ENCODE measurements at places on chromosomes 6 and 20.

DNA sequence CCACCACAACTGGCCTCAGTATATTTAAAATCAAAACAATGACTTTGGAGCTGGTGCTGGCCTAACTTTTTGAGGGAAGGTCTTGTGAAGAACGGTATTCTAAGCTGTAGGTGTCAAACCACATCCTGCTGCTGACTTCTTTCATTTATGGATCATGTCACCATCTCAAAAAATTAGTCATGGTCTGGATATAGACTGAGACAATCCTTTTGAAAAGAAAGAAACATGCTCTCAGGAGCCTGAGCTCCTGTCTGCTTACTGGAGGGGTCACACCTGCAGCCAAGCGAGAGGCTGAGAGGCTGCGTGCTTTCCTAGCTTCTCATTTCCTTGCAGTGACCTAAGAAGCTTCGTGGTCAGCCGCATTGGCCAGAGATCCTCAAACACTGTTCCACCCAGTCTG lies 55.2 kb downstream of the TIAM2 start:
- DNase-seq: peak; percentile 8

- DNase-seq: no peak
Observed at GRCh38 chr6:854406-855118, 161.6 kb upstream of the EXOC2 start.

GRCh38 chr6:46080111-46080510 lies 49.7 kb upstream of the ENPP4 start:
- DNase-seq: no peak

DNA sequence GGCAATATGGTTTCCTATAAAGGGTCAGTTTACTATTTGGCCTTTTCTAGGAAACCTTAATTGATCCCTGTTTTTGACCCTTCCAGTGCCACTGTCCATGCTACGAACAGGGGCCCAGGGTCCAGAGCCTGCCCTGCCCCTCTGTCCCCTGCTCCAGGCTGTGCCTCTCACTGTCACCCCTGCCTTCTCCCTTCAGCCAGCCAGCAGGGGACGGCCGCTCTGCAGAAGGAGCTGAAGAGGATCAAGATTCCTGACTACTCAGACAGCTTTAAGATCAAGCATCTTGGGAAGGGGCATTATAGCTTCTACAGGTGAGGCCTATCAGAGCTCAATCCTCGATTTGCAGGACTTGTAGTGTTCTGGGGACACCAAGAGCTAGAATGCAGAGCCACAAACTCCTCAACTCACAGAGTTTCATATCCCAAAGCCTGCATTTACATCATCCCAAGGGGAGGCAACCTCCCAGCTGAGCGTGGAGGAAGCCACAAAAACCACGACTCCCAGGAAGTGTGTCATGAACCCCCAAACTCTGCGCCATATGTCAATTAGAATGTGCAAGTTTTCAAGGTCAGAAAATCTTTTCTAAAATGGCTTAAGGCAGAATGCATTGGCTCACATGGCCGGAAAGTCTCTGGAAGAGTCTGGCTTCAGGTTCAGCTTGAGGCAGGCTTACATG lies 3.6 kb downstream of the BPI start:
- no peak for DNase-seq

- no peak for DNase-seq
Observed at GRCh38 chr20:32574296-32575226, 10.6 kb downstream of the NOL4L start.

GRCh38 chr20:51005214-51005613 lies 17.7 kb downstream of the KCNG1 start:
- DNase-seq: no peak

DNA sequence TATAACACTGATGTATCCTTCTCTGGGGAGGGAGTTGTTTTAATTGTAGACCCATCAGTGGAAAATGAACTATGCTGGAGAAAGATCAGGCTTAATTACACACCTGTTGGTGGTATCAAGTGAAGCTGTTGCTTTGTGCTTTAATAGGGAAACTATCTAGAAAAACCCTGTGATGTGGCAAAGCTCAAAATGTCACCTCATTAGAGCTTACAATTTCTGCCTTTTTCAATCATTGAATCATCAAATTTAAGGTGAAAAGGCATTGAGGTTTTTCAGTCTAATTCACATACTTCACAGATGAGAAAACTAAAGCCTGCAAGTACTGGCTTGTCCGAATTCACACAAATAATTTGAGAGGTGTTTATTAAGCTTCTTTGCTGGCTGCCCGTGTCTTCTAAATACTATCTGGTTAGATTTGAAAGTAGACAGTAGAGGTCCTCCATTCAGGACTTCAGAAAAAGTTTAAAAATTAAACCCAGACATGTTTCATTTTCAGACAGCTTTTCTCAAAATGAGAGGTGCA lies 143.3 kb upstream of the MAP3K7 start:
- DNase-seq: no peak

DNA sequence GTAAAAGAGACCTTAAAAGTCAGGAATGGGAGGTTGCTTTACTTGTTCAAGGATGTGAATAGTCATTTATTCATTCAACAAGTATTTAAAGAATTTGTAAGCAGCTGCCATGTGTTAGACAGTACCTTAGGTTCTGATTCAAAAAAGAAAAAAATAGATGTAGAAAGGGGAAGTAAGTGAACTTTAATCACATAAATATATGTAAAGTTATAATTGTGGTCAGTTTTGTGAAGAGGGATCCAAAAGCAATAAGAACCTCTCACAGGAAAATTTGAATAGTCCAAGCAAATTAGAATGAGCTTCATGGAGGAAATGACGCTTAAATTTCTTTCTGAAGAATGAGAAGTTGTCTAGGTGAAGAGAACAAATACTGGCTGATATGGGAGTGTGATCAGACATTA lies 596.1 kb upstream of the CITED2 start:
- no peak for DNase-seq

DNA sequence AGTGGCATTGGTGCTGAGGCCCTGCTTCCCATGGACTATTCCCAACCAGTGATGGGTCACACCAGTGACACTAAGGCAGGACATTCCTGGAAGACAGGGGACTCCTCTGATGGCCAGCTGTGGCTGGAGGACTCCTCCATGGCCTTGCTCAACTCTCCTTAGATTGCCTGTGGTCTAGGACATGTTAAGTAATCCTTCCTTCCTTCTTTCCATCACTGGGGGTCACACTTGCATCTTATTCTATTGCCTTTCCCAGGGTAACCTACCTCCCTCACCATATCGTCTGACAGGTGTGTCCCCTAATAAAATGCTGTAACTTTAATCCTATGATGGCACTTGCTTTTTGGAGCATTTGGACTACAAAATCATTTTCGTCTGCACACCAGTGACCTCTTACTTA lies 24.5 kb upstream of the HLA-A start:
- no peak for DNase-seq

GRCh38 chr6:1313767-1314503 lies 2.0 kb downstream of the FOXQ1 start:
- DNase-seq: no peak

DNA sequence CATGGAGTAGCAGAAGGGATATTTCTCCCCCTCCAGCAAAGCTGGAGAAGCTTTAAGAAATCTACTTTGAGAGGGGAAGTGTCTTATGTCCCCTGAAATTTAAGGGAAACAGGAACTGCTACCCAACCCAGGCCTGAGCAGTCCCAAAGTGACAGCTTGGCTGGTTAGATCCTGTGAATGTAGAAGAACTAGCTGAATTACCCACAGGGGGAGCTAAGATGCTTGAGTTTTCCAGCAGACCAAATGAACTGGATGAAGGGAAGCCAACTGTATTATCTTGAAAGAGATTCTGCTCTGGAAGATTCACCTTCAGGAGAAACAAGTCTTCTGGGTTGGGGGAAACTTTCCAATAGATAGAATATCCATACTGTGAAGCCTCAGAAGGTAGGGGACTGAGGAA lies 303.3 kb upstream of the MMS22L start:
- no peak for DNase-seq

GRCh38 chr6:391559-392440 lies at the start of gene IRF4:
TSS of gene IRF4 (plus strand) at chr6:391752. CDS start at chr6:393153, 1,401 bp downstream.
- peak; percentile 64 for DNase-seq

DNA sequence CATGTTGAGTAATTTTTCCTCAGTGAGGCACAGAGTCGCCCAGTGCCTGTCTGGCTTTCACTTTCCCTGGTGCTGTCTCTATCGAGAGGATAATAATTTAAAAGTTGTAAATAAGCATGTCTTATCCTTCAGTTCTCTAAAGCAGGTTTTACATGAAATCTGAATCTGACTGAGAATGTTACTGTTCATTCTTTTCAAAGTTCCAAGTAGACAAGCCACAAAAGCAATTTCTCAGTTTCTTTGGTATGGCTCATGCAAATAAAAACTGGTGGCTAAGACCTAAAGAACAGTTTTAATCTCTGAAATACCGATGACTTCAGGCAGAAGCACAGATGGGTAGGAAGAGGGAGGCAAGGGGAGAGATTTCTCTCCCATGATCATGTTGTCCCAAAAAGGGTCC lies 87.6 kb upstream of the GCM1 start:
- DNase-seq: no peak

DNA sequence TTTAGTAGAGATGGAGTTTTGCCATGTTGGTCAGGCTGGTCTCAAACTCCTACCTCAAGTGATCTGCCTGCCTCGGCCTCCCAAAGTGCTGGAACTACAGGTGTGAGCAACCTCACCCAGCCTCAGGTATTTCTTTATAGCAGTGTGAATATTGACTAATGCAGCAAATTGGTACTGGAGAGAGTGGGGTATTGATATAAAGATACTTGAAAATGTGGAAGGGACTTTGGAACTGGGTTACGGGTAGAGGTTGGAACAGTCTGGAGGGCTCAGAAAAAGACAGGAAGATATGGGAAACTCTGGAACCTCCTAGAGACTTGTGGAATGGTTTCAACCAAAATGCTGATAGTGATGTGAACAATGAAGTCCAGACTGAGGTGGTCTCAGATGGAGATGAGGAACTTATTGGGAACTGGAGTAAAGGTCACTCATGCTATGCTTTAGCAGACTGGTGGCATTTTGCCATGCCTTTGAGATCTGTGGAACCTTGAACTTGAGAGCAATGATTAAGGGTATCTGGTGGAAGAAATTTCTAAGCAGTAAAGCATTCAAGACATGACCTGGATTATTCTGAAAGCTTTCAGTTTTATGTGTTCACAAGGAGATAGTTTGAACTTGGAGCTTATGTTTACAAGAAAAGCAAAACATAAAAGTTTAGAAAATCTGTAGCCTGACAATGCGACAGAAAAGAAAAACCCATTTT lies 127.2 kb downstream of the DTNBP1 start:
- DNase-seq: no peak

DNA sequence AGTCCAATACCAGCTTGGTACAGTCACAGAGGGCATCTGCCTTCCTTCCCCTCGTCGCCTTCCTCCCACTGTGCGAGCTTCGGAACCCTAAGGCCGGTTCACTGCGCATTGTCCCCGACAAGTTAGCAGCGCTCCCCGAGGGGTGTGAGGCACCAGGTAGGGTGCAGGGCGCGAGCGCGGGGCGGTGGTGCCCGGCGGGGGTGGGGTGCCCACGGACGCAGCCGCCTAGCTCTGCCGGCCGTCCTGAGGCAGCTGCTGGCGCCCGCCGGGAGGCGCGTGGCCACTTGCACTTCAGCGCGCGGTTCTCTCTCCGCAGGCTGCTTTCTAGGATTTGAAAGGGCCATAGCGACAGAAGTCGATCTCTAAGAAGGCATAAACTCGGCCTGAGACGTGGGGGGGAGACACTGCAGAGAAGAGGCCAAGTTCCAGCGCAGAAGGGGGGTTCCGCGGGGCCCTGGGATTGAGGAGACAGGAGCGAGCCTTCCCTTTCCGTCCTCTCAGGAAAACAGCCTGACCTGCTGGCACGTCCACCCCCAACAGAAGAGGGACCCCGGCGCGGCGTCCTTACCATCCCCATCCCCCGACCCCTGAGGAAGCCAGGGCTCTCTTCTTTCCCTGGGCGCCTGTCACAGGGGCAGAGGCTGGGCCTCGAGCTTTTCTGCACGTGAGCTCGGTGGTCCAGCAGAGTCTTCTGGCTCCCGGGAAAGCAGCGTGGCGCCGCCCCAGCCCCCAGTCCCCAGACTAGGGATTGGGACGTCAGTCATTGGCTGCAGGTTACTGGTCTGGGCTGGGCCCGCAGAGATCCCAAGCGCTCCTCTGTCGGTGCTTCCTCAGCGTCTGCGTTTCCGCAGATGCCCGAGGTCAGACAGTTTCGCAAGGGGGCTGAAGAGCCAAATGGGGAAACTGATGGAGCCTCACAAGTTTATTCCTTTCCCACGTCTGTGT lies 15.6 kb upstream of the PRDM13 start:
- DNase-seq: no peak

- DNase-seq: no peak
Observed at GRCh38 chr6:26359765-26360164, 5.2 kb upstream of the BTN3A2 start.

- DNase-seq: no peak
Observed at GRCh38 chr6:142446168-142446567, 144.4 kb downstream of the ADGRG6 start.

GRCh38 chr6:121951918-121952379 lies 447.5 kb upstream of the HSF2 start:
- DNase-seq: no peak

- no peak for DNase-seq
Observed at GRCh38 chr20:39960522-39961428, 728.3 kb downstream of the MAFB start.

DNA sequence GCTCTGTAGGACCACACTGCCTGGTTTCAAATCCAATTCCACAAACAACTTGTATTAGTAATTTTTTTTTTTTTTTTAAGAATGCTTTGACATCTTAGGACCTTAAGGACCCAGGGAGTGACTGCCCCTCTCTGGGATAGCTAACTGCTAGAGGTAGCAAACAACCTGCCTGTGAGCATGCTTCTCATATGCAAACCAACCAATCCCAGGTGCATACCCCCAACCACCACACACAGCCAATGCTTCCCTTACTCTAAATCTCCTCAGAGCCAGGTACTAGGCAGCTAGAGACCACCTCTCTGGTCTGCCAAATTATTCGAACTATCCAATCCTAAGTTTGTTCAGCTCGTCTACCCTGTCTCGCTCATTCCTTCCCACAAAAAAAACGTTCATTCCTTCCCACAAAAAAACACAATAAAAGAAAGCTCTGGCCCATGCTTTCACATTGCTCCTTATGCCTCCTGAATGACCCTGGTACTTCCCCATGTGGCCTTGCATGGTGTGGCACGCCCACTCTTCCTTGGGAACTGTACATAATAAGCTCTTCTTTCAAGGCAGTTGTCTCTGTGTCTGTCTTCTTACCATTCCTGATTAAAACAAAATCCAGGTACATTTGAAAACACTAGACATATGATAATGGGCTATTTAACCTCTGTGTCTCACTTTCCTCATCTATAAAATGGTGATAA lies 6.4 kb downstream of the SERAC1 start:
- no peak for DNase-seq

DNA sequence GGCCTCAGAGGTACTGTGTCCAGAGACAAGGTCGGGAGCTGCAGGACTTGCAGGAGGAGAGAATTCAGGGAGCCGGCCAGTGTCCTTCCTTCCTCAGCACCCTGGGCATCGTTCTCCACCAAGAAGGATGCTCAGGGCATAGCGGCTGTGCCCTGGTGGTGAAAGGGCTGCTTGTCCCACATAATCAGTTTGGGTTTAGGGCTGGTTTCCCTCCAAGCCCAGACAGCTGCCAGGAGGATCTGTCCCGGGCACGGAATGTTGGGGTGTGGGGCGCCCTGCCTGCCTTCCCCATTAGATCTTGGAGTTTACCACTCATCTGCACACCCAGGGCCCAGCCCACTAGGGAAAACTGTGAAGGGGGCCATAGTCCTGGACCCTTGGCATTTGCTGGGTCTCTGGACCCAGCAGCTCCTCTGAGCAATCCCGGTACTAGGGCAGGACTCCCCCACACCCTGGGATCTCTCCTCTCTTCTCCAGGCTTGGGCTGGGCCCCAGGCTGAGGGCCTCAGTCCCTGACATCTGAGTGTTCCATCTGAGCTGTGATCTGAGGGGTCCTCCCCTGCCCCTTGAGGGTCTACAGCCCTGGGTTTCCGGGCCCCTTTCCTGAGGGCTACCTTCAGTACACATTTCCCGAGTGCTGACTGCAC lies 18.6 kb upstream of the SPDEF start:
- no peak for DNase-seq
